NCI-H146 (cell line): ENCODE measurements at places on chromosomes 7 and 10.
A peak's percentile ranks its signal among the peaks of the same experiment; 100 is the strongest.

DNA sequence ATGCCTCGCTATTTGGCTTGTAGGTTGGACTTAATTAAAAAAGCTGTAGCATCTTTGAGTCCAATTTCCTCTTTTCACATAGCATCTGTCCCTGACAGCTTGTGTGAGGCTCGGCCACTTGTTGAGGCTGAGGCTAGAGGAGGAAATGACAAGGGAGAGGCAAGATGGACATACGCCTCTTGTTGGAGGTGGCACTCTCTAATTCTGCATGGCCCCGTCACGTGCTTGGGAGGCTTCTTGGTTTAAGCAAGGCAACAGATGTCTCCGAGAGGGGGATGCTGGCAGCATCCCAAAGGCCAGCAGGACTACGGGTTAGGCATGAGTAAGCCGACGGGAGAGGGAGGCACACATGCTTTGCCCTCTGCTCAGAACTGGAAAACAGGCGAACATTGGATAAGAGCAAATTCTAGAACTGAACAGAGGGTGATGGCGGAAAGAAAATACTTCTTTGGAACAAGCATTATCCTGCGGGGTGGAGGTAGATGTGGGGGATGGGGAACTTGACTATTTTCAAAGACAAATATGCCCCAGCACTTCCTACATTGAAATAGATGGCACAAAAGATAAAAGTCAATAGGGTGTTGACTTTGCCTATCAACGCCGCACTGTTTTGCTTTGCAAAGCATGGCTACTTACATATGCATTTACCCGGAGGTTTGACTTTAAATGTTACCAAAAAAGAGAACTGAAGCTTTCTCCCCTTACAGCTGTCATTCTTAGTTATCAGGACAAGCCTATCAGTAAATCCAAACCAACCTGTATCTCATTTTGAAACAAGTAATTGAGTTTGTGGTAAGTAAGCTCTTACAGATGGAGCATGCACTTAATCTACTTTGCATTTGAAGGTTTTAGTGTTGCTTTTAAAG is 94.8 kb downstream of the CHN2 start:
- DNase-seq = peak; percentile 87

DNA sequence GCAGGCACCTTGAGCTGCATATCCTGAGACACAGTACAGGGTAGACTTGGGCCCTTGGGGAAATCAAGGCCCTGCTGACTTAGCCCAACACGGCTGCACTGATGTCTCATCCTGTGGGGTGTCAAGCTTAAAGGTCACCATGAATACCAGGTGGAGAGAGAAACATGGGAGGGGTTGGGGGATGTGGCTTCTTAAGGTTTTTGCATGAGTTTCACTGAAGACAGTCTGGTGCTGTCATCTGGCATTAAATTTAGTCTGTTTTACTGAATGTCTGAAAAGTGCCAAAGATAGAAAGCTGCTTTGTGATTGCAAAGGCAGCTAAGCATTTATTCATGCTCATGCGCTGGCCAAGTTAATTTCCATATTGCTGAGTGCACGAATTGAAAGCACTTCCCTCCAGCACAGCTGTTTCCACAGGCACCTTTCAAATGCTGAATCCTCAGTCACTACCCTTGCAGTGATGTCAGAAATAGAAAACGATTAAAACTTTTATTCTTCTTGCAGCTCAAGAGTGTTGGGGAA is 102.1 kb downstream of the OSBPL3 start:
- no peak for DNase-seq

DNA sequence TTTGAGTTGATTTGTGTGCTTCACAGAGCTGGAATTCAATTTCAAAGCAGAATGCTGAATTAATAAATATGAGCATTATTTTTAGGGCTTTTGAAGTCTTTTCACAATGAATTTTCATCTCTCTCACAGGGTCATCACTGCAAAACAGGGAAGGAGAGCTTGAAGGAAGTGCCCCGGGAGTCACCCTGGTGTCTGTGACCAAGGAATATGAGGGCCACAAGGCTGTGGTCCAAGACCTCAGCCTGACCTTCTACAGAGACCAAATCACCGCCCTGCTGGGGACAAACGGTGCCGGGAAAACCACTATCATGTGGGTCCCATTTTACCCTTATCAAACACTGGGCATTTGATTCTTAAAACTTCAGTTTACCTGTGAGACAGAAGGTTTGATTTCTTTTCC is 217.7 kb downstream of the ABCA13 start:
- no peak for DNase-seq

GRCh38 chr7:151254851-151255250 is 6.4 kb upstream of the SMARCD3 start:
- no peak for DNase-seq

GRCh38 chr10:75061709-75062505 is 49.5 kb upstream of the SAMD8 start:
- DNase-seq = no peak

DNA sequence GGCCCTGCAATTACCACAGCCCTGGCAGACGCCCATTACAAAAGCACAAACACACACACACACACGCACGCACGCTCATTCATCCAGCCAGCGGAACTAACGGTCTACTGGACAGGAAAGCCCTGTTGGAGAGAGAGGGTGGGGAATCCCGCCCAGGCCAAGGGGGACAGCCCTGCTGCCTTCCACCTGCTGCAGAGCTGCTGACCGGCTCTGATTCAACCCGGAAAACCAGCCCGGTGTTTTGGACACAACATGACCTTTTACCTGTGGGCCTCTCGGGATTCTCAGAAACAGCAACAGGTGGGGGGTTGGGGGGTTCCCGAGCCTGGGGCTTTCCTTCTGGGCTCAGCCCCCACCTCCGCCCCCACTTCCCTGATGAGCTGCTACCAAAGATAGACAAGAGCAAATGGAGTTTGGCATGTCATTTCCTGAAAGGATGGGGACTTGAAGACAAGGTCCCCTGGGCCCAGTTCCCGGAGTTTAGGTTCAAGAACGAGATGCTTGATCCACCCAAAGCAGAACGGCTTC is 18.5 kb upstream of the SERPINE1 start:
- DNase-seq = peak; percentile 16

DNA sequence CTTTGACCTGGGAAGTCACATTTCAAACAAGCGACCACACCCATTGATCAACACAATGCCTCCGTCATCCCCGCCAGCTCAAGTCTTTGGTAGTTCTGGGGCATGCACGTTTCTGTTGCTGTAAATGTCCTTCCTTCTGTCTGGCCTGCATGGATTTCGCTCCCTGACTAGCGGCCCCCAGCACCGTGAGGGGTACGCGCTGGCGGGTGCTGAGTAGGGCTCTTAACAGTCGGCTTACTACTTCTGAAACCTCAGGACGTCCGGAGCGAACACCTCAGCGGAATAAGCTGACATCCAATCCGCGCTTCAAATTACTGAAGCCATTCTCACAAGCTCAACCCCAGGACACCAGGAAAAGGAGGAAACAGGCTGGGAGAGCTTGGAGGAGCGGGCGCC is 505 bp downstream of the NUDCD3 start:
- peak; percentile 39 for DNase-seq

DNA sequence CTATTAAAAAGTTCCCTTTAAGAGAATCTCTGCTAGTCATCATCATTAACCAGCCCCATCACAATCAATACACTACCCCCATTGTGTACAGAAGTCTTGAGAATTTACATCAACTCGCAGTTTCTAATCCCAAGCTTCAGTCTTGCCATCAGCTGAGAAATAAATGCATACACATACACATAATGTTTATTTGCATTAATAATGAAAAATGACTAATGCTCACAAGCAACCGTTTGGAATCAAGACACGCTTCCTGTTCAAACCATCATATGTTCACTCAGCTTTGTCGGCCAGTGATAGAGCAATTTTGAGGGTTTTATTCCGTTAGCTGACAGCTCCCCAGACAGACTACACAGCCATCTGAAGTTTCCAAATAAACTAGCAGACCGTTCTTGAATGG is 287.1 kb downstream of the SFMBT2 start:
- DNase-seq = no peak
